ENCODE measurements at places on chromosomes 5 and 9.

GRCh38 chr5:95068289-95068910, 216.5 kb downstream of the MCTP1 start:
- no peak for DNase-seq

DNA sequence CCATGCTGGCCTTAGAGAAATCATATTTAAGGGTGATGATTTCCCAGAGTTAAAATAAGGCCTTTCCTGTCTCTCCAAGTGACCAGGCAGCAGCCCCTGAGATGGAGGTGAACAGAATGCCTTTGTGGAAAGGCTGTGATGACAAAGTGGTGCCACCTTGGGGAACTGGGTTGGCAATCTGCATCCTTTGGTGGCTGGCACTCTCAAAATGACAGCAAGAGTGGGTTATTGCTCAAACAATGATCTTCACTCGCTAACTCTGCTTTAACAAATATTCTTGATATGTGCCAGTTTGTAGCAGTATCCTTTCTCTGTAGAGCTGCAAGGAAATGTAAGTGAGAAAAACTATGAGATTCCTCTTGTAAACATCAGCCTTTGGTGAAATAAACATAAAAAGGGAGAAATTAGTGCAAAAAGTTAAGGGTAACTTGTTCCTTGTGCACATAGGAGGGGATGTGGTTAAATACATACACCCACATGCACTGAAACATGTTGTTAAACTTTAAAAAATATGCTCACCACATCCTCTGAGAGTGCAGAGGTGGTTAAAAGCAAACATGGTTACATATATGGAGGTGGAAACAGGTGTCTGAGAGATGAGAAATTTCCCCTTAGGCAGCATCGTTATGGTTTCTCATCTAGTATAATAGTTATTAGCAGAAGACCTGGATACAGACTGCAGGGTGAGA, 373.4 kb upstream of the CTNND2 start:
- no peak for DNase-seq

GRCh38 chr5:136199408-136199807, 6.4 kb upstream of the SMIM32 start:
- no peak for DNase-seq

GRCh38 chr9:109273869-109274268, 47.0 kb downstream of the EPB41L4B start:
- no peak for DNase-seq

DNA sequence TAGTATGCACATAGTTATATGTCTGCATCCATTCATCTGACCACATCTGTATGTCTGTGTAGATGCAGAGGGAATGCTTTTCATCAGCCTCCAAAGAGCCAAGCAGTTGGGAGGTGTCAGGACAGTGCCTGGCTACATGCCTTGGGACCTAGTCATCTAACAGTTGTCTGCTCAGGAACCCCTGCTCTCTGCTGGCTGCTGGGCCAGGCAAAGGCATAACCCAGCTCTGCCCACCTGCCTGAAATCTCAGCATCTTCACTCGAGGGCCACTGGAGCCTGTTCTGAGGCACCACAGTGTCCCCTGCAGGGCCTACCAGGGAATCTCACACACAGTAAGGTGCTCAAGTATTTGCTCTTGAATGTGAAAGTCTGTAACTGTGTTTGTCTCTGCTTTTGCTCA, 3.7 kb downstream of the C9orf50 start:
- DNase-seq, result no peak

DNA sequence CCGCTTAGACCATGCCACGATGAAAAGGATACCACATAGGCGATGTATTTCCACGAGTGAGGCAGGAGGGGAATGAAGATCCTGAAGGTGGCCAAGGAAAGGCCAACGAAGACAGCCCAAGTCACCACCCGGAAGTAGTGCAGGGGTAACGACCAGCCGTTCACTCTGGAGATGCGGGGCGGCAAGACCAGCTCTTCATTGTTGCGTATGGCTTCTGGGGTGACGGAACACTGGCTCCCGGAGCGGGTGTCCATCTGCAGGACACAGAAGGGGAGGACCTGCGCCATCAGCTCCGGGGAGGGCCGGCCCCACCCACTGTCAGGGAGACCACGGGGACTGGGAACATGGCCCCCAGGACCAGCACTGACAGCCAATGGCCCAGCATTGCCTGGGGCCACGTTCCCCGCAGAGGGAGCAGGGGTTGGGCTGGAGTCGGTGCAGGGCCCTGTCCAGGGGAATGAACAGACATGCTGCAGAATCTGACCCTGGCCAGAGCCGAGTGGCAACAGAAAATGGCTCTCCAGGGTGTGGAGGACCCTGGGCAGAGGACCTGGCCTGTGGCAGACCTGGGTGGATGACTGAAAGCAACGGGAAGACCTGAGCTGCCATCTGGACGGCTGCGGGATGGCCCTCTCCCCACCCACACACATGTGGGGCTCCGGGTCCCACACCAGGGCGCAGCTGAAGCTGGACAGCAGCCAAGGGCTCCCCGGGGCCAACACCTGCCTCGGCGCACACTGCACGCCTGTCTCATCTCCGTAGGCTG, 17.7 kb downstream of the ZDHHC11B start:
- DNase-seq, result peak; percentile 2

DNA sequence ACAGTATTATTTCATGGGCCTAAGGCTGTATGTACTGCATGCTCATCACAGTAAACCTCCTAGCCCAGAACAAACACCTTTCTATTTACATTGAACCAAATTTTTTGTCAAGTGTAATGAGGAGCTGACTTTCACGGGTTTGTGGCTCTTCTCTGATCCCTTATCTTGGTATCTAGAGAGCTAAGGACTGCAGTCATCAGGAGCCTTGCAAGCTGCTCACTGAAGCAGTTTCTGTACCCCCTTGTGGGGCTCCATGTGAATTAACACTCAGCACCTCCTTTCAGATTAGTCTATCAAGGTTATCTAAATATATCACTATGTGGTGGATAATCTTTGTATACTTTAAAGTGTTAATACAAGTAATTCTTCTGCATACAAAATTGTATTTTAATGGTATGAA, 108.2 kb downstream of the AUH start:
- DNase-seq, result peak; percentile 46

DNA sequence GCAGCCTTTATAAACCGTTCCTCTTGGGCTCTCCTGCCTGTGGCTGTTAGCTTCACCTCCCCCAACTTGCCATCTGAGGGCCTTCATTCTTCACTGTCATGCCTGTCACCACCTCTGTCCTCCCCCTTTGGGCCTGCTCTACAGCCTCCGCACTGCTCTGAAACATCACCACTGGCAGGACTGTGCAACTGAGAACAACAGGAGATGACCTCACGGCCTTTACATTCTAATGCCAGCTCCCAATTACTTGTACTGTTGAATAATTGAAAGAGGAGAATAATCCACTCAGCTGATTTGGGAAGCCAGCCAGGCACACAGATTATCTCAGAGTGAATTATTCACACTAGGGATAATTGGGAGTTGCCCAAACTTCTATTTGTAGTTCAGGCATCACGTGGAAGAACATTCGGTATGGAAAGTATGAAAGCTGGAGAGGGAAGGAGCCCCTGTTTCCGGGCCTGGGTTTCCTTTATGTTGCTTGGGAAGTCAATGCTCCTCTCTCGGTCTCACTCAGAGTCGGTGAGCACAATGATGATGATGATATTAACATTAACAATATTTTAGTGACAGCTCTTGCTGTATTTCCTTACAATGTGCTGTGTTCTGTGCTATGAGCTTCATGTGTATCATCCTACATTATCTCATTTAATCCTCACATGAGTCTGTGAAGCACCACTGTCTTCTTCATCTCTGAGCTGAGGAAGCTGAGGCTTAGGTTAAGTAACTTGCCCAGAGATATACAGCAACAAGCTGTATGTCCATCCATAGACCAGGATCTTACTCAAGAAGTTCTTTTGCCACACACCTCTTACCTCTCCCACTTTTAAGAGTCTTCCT, 99.3 kb upstream of the LRRTM2 start:
- DNase-seq, result no peak

DNA sequence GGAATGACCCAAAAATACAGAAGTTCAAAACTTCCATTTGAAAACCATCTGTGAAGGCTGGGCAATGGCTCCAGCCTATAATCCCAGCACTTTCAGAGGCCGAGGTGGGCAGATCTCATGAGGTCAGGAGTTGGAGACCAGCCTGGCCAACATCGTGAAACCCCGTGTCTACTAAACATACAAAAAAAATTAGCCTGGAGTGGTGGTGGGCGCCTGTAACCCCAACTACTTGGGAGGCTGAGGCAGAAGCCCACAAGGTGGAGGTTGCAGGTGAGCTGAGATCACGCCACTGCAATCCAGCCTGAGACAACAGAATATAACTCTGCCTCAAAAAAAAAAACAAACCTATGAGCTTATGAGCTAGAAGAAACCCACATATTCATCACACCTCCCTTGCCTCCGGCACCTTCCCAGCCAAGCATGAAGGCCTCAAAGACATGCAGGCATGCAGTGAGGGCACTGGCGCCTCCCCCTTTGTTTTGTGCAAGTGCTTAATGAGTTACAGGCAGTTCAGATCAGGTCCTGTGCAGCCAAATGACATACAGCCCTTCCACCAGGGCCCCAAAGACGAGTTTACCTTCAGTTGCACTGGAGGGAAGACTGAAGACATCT, 9.9 kb downstream of the HNRNPH1 start:
- peak; percentile 28 for DNase-seq
